ENCODE measurements at places on chromosomes 6 and 20. TPM values are rescaled to one million over a fixed set of nuclear protein-coding genes. Genes with fewer than 3 reads are reported as not detected.
A peak's percentile ranks its signal among the peaks of the same experiment; 100 is the strongest.

The PAK1IP1 gene
- 8.9 TPM for total RNA-seq

The MACROD2 gene
- total RNA-seq = 69.6 TPM

- peak; percentile 43 for DNase-seq
Measured at GRCh38 chr20:59351157-59352040, 51.0 kb downstream of the EDN3 start.

DNA sequence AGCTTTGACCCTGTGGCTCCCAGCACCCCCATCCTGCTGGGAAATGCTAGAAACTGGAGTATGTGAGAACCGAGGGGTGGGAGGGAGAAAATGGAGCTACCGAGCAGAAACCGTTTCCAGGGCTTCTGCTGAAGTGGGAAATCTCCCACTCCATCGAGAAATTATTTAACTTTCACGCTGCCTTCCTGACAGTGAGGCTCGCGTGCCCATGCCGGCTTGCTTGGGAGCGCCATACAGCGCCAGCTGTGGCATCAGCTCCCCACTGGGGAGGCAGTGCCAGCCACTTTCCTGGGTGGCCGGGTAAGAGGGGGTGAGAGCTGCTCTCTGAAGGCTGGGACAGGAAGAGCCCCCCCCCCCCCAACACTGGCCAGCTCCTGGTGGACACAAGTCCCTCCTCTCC is 268.9 kb downstream of the TAF4 start:
- DNase-seq = no peak

- no peak for DNase-seq
Measured at GRCh38 chr6:82693094-82693493, 329.5 kb downstream of the TPBG start.

The HMGCLL1 gene
- 10.6 TPM for total RNA-seq

DNA sequence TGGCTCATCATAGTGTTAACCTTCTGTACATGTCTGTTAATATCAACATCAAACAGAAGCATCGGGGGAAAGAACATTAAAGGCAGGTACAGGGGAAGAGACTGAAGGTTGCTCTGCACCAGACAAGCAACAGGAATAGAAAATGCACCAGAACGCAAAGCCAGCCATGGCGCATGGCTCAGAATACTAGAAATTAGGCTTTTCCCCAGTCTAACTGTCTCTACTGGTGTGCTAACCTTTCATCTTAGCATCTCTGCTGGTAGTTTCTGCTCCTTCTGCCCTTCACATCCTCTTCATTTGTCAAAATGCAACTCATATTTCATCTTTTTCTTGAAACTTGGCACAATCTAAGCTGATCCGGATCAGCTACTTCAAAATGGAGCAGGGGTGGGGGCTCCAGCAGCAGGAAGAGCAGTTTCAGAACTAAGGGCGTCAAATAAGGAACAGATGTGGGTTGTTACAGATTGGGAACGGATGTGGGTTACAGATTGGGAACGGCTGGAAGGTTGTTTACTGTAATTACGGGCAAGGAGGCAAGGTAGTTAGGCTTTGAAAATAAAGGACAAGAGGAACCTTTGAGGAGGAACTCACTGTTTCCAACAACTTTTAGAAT is 13.1 kb upstream of the RNASET2 start:
- no peak for DNase-seq

- peak; percentile 83 for DNase-seq
Measured at GRCh38 chr20:34010405-34010931, 16.8 kb downstream of the RALY start.

The HAO1 gene
- total RNA-seq = not detected

The RAD21L1 gene
- total RNA-seq = 19.5 TPM

DNA sequence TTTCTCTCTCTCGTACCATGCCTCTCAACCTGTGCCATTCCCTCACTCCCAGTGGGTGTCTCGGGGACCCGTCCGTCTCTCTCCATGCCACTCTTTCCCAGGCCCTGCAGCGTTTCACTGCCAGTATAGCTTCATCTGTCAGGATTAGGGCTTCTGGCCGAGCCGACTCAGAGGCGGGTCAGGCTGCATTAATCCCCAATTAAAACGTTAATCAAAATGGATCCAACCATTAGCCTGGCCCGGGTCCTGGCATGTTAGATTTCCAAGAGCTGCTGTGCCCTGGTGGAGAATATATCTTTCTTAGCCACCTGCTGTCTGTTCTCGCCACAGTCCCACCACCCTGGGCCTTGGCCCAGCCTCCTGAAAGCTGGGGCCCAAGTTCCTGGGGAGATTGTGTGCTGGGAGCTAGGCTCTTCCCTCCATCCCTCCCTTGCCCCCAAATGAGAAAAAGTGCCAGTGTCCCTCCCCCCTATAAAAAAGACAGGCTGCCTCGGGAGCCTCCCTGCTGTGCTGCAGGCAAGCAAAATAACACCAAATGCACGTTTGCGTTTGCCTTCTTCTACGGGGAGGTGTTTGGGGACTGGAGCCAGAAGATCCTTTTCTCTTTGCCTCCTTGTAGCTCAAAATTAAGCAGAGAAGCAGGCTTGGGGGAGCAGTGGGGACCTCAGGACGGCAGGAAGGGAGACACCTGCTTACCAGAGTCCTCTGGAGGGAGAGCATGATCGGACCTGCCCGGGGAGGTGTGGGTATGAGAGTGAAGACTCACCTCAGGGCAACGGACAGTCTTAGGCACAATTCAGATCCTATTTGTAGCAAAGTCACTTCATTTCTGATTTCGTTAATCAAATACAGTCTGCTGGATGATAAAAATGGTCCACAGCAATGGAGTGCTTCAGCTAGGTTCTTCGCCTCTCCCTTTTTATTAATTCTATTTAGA is 3.0 kb downstream of the KCNG1 start:
- DNase-seq = no peak

The IL20RA gene
- 5.1 TPM for total RNA-seq

The TMX4 gene
- total RNA-seq = 19.7 TPM

GRCh38 chr6:27592481-27593199 is 119.7 kb upstream of the ZNF184 start:
- DNase-seq = peak; percentile 27

The SMIM28 gene
- total RNA-seq = not detected

DNA sequence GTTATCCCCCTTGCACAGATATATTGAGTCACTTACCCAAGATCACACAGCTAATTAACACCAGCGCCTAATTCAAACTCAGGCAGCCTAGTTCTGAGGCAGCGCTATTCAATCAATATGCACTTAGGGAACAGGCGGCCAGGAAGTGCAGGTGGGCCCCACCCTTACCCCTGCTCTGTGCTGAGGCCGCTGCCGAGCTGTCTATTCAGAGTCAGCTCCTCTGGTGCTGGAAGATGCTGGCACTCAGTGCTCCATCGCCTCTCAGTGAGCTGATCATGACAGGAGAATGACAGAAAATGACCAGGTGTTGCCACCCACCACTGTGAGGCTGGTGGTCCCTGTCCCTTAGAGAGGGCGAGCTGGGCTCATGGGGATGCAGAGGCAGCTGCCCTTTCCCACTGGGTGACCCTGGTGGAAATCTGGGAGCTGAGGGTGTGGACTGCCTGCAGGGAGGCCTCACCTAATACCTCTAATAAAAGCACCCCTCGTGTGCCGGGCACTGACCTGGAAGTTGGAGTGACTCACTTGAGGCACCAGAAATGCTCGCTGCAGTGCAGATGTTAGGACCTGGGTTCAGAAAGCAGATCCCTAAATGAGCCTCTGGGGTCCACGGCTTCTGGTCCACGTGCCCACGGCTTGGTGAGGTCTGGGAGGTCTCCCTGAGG is 42.5 kb upstream of the CD93 start:
- DNase-seq = no peak

GRCh38 chr6:97437087-97437486 is 154.1 kb upstream of the MMS22L start:
- DNase-seq = no peak

- no peak for DNase-seq
Measured at GRCh38 chr6:165825256-165825815, 162.3 kb upstream of the PDE10A start.

- DNase-seq = no peak
Measured at GRCh38 chr6:143078468-143079324, 18.0 kb downstream of the AIG1 start.

DNA sequence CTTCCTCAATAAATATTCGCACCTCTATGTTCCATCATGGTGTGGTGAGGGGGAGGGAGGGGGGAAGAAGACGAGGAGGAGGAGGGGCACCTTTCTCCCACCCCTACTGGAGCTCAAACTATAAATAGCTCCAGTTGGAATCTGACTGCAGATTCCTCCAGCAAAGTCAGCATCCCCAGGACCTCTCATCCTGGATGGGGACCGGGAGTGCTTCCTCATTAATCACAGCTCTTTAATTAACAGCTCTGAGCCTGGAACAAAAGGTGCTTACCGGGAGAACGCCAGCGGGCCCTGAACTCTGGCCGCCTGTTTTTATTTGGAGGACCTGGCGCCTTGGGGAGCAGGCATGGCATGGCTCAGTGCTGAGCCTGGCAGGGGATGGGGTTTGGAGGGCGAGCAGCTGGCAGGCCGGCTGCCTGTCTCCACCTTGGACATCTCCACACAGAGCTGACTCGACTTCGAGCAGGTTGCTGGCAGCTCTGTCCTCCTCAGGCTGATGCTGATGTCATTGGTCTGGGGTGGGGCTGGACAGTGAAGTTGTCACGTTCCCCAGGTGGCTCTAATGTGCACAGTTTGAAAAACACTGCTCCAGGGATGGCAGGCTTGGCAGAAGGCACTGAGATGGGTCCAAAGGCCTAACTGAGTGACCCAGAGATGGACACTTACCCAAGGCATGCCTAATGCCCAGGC is 180.4 kb downstream of the DHX35 start:
- no peak for DNase-seq

GRCh38 chr6:42338744-42339222 is 112.9 kb downstream of the TRERF1 start:
- peak; percentile 26 for DNase-seq

The SPATA25 gene
- total RNA-seq = 3.6 TPM

The TRAPPC3L gene
- total RNA-seq = 1.4 TPM

DNA sequence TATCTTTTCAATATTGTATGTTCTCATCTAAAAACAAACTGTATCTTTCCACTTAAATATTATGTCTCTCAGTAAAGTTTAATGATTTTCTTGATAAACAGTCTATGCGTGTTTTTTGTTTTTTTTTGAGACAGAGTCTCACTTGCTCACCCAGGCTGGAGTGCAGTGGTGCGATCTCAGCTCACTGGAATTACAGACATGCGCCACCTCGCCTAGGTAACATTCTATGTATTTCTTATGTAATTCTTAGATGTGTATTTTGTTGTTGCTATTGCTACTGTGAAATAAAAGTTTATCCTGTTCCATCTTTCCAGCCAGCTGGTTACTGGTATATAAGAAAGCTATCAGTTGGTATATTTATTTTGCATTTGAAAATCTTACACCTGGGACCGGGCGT is 29.4 kb downstream of the ABHD12 start:
- DNase-seq = peak; percentile 8

DNA sequence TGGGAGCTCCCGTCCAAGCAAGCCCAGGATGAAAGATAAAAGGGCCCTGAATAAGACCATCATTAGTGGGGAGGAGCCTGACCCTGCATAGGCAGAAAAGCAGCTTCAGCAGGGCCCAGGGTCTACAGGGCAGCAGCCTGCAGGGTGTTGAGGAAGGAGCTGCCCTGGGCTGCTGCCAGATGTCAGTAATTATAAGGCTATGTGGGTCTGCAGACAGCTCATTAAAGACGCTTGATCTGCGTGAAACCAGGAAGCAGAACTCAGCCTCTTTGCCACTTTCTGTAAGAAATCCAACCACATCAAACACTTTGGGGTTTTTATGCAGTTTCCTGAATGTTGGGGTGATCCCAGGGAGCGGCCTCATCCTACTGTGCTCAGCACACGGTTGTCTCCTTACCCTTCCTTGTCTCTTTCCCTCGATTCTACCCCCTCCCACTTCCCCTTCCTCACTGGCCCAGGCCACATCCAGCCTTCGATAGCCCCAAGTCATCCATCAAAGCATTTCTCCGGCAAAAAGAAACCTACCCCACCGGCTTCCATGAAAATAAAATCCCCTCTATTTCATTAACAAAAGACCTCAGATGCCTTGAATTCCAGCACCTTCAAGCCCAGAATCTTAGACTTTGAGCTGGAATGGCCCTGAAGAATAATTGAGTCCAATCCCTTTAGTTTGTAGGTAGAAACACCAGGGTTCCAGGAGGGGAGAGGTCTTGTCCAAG is 1.0 kb upstream of the TGM6 start:
- no peak for DNase-seq

The OPN5 gene
- 2.9 TPM for total RNA-seq

- DNase-seq = no peak
Measured at GRCh38 chr20:2657674-2658073, 5.2 kb downstream of the NOP56 start.

The CFAP61 gene
- total RNA-seq = 2.4 TPM

DNA sequence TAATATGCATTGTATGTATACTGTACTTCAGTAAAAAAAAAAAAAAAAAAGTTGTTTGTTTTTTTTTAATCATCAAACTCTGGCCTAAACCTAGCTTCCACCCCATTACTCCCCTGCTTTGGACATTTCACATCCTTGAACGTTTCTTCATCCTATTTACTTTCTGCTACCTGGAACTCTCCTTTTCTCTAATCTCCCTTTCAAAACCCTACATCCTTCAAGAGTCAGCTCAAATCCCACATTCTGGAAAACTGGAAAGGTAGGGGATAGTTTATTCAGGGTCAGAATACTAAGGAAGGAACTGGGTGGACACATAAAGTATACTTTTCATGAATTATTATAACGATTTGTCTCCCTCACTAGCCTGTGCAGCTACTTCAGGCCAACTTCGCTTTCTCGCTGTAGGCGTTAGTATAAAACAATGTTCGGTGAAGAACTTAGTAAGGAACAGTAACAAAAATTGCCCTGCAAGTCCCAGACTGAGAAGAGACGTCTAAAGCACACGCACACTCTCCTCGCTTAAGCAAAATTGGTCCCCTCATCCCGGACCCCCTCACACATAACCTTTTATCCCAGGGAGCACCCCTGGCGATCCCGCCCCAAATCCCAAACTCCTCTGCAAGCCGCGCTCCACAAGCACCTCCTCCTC is 775 bp downstream of the PIGU start:
- DNase-seq = no peak

DNA sequence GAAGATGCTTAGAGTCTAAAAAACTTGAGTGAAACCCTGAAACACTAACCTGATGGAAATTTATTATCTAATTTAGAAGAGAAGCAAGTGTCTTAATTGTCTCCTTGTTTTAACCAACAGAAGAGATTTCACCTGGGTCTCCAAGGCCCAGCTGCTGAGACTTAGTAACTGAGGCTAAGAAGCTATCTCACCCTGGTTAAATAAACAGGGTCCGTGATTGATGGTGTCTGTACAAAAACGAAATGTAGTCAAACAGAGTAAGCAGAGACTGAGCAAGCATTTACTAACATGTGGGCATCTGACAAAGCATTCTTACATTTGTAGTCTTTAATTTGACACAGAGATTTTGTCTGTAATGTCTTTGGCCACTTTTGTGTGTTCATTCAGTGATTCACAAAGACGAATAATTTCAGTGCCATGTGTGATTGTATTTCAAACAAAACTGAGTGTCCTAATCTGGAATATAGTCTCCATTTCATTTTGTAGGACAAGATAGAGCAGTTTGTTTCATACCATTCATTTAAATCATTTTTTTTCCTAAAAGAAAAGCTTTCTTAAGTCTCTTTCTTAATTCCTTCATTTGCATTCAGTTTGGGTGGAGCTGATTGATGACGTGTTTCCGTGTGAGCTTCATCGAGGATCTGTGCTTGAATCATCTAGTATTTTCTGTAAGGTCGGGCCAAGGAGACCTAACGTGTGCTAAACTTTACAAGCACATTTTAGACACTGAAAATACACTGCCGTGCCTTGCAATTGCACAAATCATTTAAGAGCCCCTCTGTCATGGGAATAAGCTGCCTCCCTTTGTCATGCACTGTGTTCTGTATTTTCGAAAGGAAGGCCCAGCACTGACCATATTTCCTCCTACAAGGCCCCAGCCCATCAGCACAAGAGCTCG is 170.6 kb upstream of the QKI start:
- peak; percentile 2 for DNase-seq

GRCh38 chr6:167130008-167130677 is 7.2 kb downstream of the CCR6 start:
- DNase-seq = no peak
